ENCODE measurements at places on chromosomes 4 and X.

DNA sequence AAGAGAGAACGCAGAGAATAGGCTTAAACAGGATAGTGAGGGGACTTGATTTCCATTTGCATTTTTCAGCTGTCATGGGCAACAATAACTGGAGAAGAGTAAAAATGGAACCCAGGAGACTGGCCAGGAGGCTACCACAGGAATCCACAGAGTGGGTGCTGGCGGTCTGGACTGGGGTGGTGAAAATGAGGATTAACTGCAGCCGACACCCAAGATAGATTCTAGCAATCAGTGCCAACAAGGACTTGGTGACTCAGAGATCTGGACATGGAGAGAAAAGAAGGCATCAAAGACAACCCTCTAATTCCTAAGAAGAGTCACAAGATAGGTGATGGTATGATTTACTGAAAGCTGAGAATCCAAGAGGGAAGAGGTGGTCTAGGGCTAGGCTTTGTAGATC is 102.8 kb downstream of the ATP8A1 start:
- DNase-seq = no peak

GRCh38 chr4:8258552-8259212 is 10.9 kb upstream of the HTRA3 start:
- no peak for DNase-seq

DNA sequence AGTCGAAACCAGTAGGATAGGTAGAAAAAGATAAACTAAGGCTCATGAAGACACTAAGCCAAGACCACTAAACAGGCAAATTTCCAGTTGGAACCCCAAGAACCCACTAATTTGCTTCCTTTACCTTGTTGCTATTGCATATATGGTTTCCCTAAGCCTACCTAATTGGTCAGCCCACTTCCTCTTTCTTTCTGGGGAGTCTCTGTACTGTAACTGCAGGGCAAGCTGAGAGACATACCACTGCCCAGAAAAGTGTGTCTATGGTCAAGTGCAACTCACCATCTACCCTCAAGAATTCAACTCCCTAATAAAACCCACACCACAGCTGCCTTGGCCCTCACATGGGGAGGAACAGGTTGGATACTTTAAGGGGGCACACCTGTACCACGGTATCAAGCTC is 28.6 kb downstream of the IDS start:
- DNase-seq = no peak

- no peak for DNase-seq
Observed at GRCh38 chr4:26557164-26557563, 26.7 kb upstream of the TBC1D19 start.

- no peak for DNase-seq
Observed at GRCh38 chr4:13860126-13860525, 232.6 kb upstream of the BOD1L1 start.

DNA sequence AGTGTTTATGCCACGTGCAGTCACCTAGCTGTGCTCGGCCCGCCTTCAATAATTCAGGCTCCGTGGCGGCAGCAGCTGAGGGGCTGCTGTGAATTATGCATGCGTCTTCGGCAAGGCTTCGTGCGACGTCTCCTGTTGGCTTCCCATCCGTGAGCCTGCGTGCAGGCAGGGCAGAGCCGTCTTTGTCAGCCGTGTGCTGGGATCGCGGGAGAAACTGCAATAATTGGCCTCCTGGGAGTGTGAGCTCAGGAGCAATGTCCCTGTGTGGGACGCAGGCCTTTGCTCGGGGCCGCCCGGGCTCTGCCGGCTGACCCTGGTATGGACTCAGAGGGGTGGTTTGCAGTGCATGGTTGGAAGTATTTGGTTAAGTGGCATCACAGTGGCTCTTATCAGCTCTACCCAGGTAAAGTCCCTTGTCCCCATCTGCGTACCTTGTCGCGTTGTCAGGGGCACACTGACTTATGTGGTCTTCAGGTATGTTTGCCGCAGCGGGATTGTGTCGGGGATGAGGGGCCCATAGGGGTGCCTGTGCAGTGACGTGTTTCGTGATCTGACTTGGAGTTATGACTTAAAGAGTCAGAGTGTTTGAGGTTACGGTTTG is 34.5 kb upstream of the HGFAC start:
- no peak for DNase-seq

DNA sequence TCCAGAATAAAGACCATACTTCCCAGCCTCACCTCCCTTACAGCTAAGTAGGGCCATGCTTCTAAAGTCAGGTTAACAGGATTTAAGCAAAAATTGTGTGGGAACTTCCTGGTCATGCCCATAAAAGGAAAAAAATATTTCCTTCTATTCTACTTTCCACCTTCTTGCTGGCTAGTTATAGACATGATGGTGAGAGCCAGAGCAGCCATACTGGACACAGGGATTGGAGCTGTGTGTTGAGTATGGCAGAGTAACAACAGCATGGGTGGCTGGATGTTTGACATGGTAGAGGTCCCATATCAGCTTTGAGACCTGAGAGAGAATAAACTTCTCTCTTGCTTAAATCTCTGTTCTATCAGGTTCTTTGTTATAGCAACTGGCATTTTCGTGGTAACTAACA is 15.1 kb upstream of the CBR4 start:
- DNase-seq = no peak

- DNase-seq = peak; percentile 73
Observed at GRCh38 chrX:132218100-132218812, 991 bp downstream of the RAP2C start.

GRCh38 chr4:80360084-80360483 is 24.6 kb downstream of the CFAP299 start:
- no peak for DNase-seq

- DNase-seq = no peak
Observed at GRCh38 chr4:139219450-139220055, 42.5 kb upstream of the ELF2 start.

DNA sequence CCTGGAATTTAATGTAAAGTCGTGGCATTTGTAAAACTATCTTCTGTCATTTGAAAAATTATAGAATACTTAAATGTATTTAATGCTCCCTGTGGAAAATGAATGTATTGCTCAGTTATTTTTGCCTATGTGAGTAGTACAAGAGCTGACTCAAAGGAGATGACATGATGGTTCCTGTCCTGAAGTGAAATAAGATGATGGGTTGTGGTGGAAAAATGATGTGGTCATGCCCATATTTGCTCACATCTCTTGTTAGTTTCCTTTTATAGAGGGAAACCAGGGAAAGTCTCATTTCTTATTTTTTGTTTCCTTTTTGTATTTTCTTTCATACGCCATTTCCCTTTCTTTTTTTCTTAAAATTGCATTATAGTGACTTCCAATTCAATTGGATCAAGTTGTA is 23.7 kb downstream of the PLS3 start:
- DNase-seq = no peak

DNA sequence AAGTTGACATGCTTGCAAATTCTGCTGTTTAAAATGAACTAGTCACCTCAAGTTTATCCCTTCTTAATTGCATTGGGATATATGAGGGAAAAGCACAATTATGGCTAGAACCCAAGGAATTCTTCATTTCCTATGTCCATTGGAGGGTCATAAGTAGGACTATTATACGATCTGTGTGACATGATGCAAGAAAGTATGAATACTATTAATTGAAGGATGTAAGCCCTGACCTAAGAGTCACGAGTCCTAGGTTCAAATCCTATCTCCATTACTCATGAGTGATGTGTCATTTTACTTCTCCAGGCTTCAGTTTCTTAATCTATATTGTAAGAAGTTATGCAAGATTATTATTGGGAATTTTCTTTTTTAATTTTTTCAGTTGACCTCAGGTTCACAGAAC is 542.9 kb upstream of the GRIA3 start:
- no peak for DNase-seq

GRCh38 chrX:107470198-107470597 is 20.7 kb downstream of the FRMPD3 start:
- no peak for DNase-seq

DNA sequence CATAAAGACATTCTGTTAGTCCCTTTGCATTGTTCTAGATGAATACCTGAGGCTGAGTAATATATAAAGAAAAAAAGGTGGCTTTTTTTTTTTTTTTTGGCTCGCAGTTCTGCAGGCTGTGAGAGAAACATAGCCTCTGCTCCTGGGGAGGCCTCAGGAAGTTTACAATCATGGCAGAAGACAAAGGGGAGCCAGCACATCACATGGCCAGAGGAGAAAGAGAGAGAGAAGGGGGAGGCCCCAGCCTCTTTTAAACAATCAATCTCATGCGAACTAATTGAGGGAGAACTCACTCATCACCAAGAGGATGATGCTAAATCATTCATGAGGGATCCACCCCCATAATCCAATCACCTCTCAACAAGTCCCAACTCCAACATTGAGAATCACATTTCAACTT is 364.0 kb upstream of the EPHA5 start:
- DNase-seq = no peak

DNA sequence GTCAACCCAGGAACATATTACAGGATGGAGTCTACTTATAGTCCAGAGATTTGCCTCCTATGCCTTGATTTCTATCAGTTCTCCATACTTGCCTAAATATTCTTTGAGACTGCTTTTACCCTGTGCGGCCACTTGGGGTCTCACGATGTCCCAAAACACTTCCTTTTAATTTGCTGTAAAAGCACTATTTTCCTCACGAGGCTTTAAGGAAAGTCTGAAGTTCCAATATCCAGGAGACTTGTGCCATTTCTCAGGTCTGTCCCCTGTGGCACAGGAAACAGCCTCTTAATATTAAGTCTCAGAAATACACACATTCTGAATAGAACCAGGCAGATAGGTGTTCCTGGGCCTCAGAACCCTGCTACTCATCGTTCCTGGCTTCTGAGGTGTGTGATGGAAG is 142.9 kb downstream of the TMEM164 start:
- no peak for DNase-seq

GRCh38 chr4:128394778-128395177 is 107.2 kb upstream of the PGRMC2 start:
- no peak for DNase-seq

DNA sequence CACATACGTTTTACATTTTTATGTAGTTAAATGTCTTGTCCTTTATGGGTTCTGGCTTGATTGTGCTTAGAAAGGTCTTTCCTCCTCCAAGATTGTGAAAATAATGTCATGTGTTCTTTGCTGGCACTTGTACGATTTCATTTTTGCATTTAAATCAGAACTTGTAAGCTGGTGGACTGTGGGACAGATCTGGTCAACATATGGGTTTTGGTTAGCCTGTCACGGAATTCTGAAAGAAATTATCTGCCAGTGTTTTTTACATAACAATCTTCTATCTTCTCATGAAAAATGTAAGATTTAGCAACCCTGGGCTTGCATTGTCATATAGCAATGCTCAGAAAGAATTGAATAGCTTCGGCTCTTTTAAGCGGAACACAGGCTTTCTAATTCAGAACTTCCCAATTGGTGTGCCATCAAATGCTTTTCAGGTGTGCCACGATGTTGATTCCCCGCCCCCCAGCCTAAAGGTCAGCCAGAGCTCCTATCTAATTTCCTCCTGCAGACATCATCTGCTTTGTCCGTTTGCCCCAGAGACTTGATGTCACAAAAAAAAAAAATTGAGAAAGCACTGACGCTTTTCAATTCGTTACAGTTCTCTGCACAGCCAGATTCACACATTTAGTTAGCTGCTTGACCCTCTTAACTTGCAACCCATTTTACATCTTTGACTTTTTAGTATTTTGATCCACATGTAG is 16.2 kb downstream of the AFF1 start:
- no peak for DNase-seq

DNA sequence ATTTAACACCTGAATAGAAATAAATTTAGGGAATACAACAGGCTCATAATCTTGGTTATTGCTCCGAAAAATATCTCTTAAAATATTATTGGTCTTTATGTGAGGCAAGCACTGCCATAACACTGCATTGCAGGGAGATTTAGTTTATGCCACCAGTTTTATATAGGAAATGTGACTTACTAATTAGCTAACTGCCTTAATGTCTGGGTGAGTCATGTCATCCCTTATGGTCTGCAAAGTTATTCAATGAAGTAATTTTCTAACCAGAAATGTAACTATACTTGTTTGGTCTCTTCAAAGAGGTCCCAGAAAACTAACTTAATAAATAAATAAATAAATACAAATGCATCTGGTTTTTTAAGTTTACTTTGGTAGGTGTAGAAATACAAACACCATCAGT is 597.2 kb downstream of the GALNTL6 start:
- no peak for DNase-seq

DNA sequence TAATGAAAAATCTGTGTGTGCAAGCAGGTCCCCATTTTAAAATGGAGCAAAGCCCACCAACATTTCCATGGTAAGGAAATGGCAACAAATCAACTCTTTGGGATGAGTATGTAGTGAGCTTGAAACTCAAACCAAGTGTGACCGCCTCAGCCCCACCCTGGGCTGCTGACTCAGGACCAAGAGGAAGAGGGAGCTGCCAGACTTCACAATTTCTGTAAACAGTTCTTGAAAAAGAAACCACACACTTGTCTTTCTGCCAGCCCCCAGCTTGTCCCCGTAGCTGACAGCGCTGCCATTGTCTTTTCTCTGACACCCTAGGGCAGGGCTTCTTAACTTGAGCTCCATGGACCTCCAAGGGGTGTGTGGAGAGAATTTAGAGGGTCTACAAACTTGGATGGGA is 10.3 kb downstream of the RTL5 start:
- peak; percentile 35 for DNase-seq

- no peak for DNase-seq
Observed at GRCh38 chr4:75555294-75556164, at the start of gene ODAPH. Gene ODAPH, plus strand, starts transcription at chr4:75556066. Its CDS starts 17 bp downstream, at chr4:75556083.

GRCh38 chrX:151982222-151982621 is 7.7 kb upstream of the GABRE start:
- DNase-seq = no peak

- no peak for DNase-seq
Observed at GRCh38 chrX:118066867-118067515, 49.6 kb downstream of the KLHL13 start.

- DNase-seq = no peak
Observed at GRCh38 chrX:77427611-77428010, 19.6 kb upstream of the FGF16 start.

- DNase-seq = no peak
Observed at GRCh38 chrX:47500554-47500953, 17.5 kb upstream of the ZNF41 start.

GRCh38 chr4:2875556-2875955 is 31.9 kb downstream of the ADD1 start:
- DNase-seq = no peak

DNA sequence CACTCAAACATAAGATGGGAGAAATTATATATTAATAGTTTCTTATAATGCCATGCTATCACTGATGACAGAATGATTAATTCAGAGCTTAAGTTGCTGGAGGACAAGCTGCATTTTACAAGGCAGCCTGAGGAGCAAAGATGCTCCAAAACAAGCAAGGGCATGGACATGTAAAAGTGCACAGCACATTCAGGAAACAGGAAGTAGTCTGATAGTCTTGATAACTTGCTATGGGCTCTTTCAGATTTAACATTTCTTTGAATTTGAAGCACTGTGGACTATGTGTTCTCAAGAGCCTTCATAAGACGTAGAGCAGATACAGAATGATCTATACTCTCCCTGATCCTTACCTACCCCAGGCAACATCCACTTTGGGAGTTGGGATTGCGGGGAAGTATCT is 50.0 kb downstream of the AMMECR1 start:
- DNase-seq = no peak

DNA sequence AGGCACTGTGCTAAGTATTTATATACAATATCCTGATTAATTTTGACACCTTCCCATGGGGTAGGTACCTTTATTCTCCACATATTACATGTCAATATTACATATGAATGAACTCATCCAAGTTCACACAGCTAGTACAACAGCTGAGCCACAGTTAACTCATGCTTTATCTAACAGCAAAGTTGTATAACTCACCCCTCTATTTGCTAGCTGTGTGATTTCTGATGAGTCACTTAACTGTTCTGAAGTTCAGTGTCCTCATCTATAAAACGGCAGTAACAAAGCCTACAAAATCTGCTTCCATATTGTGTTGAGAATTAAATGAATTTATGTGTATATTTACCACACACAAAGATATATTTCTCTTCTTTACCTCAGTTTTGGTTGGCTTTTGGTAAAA is 48.2 kb upstream of the KDR start:
- DNase-seq = no peak
